ENCODE measurements at places on chromosomes 6 and 20.
A peak's percentile ranks its signal among the peaks of the same experiment; 100 is the strongest.

GRCh38 chr6:71465096-71465495 is 176.5 kb downstream of the OGFRL1 start:
- no peak for DNase-seq

DNA sequence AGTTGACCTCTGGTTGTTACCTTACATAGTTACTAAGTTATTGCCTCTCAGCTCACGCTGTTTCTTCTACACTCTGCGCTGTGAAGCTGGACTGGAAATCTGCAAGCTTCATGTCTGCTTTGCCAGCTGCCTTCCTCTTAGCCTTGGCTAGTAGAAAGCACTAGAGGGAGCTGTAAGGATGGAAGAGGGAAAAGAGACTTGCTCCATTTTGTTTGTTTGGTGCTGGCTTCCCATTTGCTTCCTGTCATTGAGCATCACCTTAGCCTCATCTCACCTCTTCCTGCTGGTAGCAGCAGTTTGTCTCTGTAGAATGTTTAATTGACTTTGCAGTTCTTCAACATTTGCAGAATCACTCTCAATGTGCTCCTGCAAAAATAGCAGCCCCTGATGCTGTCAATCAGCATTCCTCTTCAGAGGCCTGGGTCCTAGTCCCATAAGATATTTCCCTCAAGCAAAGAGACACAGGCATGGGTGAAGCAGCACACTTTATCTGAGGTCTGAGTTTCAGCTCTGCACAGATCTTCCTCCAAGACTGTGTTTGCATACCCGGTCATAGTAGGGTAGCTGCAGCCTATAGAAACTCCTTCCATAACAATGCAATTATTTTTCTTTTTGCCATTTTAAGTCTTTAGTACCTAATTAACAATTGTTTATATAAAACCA is 302.2 kb upstream of the EPHA7 start:
- no peak for DNase-seq

DNA sequence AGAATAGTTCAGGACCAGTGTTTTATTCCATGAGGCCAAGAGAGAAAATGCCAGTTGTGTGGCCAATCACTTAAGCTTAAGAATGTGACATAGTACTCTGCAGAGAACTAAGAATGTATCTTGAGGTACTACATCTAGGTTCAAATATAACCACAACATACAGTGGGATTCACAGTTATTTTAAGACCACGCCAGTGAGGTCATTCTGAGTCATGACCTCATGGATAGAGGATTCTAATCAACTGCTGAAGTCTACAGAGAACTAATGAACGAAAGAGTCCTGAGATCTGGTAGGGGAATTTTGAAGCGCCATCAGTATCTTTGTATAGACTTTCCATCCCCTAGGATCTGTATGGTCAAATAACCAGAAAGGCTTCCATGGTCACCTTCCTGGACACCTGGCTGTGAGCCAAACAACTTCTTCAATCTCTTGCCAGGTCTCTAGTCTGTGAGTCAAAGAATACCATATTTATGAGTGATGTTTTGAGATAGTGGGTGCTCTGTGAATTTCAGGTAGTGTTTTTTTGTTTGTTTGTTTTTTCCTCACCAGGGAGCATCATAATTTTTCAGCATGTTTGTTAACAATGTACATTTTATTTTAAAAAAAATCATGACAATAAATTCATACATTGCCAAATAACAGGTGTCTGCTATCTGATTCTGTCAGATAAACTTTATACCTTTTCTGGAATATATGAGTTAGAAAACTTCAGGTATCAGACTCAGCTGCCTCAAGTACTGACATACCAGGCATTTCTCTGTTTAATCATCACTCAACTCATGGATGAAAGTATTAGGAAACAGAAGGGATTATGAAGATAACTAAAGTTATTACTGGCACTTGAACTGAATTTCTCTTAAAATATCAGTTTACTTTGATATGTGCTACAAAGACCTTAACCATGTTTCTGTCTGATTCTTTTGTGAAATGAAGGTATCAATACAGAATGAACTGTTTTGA is 217.9 kb downstream of the PLCB4 start:
- DNase-seq = no peak

DNA sequence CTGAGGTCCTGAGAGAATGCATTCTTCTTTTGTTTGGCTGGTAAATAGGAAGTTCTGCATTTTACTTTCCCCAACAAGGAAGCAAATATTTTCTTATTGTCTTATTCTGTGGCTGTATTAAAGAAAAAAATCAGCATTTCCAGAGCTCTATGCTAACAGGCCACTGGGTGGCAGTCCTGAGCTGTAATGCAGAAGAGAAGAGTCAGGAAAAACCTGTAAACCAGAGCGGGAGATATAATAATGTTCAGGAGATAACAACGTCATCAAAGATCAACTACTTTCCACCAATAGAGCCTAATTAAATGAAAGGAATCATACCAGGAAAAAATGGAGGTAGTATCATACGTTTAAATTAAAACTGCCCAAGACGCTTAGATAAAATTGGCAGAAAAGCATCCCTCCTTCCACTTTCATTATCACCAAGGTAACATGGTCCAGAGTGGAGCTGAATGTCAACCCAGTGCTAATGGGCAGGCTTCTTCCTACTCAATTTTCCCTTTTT is 55.6 kb upstream of the CARMIL1 start:
- no peak for DNase-seq

DNA sequence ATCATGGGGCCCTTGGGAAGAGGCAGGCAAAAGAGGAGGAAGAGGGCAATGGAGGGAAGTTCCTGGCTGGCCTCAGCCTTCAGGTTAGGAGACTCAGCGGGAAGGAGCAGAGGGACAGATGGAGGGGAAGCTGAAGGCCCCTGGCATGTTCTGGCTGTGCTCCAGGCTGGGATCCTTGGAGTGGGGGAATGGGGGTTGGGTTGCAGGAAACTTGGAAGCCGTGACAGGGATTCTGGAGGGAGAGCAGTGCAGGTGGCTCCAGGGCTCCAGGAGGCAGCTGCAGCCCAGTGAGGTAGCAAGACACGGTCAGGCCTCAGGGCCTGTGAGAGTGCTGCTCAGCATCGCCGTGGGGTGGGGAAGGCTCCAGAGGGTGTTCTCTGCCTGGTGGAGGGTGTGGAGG is 64.6 kb upstream of the SCP2D1 start:
- no peak for DNase-seq

DNA sequence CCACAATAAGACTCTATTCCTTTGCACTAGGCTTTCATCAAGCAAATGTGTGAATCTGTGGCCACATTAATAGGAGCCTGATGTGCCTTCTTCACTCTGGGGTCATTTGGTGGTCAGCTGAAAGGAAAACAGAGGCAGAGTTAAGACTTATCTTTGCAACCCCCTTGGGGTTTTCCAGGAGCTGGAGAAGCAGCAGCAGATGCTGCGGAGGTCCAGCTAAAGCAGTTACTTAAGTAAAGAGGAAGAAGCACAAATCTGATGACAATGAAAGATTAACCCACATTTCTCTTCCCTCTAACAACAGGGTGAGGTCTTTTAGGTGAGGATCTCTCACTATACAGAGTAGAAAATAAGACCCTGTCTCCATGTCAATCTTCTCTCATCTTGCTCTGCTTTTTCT is 45.4 kb upstream of the QKI start:
- no peak for DNase-seq

DNA sequence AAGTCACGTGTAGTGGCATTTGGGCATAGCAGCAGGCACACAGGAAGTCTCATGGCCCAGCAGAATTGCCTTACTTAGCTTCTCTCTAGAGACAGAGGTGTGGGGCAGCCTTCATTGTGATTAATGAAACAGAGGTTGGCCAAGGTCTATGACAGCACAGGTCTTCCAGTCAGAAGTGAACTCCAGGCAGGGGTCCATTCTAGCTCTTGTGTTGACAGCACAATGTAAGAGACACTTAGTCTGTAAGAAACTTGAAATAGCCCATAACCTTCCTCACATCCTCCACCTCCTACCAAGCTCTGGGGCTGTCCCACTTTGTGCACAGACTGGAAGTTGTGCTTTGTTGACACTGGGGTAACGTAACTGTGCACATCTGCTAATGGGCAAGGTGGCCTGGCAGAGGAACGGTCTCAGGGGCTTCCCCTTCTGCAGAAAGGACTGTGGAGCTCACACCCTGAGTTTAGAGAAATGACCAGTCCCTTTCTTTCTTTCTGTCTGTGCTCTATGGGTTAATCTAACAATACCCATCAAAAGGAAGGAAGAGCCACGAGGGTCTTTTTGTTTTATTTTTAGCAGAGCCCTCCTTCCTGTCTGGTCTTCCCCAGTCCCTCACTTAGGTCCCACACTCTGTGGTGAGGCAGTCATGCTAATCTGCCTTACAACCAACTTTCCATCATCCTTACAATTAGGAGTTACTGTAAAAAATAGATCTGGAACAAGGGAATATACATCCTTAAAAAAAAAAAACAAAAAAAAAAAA is 35.6 kb upstream of the TAGAP start:
- peak; percentile 32 for DNase-seq

GRCh38 chr6:73691512-73691911 is 4.5 kb upstream of the CD109 start:
- no peak for DNase-seq

GRCh38 chr20:10467681-10468339 is 32.7 kb downstream of the SLX4IP start:
- DNase-seq = no peak

GRCh38 chr6:95599706-95600105 is 22.4 kb downstream of the MANEA start:
- no peak for DNase-seq

DNA sequence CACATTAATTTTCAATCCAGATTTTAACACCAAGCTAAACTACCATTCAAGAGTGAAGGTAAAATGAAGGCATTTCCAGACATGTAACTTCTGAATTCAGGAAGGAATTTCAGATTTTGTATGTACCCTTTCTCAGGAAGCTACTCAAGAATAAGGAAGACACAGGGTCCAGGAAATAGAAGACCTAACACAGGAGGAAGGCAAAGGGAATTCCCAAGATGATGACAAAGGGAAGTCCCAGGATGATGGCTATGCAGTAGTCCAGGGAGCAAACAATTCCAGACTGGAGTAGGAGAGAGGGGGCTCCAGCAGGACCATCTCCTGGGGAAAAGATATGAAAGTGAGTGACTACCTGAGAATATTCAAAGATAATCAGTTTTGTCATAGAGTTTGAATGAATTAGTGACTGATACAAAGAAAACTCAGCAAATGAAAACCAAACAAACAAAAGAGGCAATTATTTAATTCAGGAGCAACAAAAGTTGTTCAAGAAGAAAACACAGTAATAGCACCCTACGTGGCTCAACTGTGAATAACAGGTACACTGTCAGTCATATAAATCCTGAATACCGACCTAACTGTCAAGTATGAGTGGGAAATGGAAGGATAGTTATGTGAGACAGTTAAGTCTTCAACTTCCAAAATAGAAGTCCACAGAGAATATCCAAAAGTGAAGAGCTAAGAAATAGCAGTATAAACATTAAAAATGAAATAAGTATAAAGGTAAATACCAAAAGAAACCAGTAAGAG is 4.0 kb downstream of the RNF24 start:
- DNase-seq = no peak

- no peak for DNase-seq
Observed at GRCh38 chr6:14665827-14666724, 548.5 kb downstream of the CD83 start.

- DNase-seq = no peak
Observed at GRCh38 chr20:35583636-35584560, 31.7 kb upstream of the SPAG4 start.

DNA sequence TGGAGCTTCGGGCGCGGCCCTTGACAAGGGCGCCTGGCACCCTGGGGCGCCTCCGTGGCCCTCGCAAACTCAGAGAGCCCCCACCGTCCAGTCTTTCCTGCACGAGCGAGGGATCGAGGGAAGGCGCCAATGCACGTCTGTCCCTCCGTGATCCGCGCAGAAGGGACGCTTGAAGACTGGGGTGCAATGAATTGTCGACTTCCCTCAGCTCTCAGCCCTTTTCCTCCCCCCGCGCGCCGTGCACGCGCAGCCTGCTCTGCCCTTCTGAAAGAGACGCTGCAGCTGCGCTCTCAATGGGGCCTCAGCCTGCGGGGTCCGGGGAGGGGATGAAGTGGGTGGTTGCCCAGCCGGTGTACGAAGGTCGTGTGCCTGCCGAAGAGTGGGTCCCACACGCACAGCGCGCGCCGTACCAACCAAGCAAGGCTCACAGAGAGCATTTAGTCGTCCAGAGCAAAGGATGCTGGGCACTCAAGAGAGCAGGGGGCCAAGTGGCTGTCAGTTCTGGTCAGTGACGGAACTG is 5.5 kb upstream of the SOX4 start:
- DNase-seq = no peak

- no peak for DNase-seq
Observed at GRCh38 chr6:137522831-137523230, 28.6 kb upstream of the OLIG3 start.

DNA sequence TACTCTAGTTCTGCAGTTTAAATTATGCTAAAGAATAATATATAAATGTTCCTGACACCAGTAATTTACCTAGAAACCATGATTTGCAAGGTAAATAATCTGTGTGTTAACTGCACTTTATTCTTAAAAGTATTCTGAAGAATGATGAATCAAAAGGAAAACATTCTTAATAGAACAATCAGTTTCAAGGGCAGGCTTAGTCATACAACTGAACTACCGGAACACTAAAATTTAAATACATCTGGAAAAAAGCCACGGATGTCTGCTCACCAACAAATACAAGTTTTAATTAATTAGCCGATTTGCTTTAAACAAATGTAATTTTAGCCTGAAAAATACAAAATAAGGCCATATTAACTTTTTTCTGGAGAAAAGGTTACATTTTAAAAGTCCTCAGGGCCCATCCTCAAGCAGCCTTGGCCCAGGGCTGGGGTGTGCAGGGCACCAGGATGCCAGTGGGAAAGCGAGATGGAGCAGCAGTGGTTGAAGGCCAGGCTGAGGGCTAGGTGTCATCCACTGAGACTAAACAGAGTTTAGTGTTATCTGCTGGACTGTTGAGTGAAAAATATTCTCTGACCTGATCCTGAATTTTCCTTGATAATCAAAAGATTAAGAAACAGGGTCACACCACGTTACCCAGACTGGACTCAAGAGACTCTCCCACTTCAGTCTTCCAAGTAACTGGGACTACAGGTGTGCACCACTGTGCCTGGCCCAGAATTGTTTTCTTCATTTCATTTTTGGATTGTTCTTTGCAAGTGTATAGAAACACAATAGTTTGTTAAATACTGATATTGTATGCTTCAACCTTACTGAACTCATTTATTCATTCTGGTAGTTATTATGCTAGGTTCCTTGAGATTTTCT is 88.2 kb upstream of the DST start:
- no peak for DNase-seq

DNA sequence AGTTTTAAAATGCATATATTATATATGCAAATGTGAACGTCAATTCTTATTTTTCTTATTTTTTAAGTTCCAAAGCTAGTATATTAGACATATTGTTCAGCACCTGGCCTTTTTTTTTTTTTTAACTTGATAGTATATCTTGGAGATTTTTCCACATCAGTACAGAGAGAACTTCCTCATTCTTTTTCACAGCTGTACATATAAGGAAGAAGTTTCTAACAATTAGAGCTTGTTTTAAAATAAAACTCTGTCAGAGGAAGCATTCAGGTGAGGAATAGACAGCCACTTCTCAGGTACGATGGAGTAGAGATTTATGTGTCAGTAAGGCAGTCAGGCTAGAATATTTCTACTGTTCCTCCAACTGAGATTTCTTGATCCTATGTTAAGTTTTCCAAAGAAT is 233.1 kb upstream of the SUPT3H start:
- DNase-seq = no peak
